Activated CD8-positive, alpha-beta memory T cell treated with anti-CD3 and anti-CD28 coated beads, Interleukin-2, amount 10 ng/mL, durations not matched to agents 7 days and 5 days (primary cell): ENCODE measurements at places on chromosomes 4 and X. TPM values are rescaled to one million over a fixed set of nuclear protein-coding genes. Genes with fewer than 3 reads are reported as not detected.

PNMA6A gene
- 0.35 TPM for total RNA-seq

FHIP1A gene
- not detected for total RNA-seq

SPANXN4 gene
- not detected for total RNA-seq

HGFAC gene
- not detected for total RNA-seq

DMRTC1 gene
- total RNA-seq = not detected

RASSF6 gene
- total RNA-seq = not detected

PRDM8 gene
- 32.5 TPM for total RNA-seq
